ENCODE measurements at places on chromosomes 6 and 20. TPM values are rescaled to one million over a fixed set of nuclear protein-coding genes. Genes with fewer than 3 reads are reported as not detected.

The SLC22A3 gene
- not detected for total RNA-seq

The WFDC12 gene
- not detected for total RNA-seq

The BCAS1 gene
- not detected for total RNA-seq

DNA sequence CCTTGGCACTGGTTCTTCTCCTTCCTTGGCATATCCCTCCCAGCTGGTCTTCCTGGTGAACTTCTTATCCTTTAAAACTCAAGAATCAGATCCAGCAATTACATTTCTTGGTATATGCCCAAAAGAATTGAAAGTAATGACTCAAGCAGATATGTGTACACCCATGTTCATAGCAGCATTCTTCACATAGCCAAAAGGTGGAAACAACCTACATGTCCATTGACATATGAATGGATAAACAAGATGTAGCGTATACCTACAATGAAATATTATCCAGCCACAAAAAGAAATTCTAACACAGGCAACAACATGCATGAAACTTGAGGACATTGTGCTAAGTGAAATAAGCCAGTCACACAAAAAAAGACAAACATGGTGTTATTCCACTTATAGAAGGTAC lies 103.7 kb upstream of the NT5E start:
- H3K4me3 ChIP-seq, result no peak overlapping the region
- no peak for DNase-seq
- no peak overlapping the region for H3K27ac ChIP-seq
- H3K36me3 ChIP-seq, result no peaks in the 10 kb centered on the region
- no peaks in the 10 kb centered on the region for H3K4me1 ChIP-seq
